ENCODE measurements at places on chromosomes 2 and 18.

DNA sequence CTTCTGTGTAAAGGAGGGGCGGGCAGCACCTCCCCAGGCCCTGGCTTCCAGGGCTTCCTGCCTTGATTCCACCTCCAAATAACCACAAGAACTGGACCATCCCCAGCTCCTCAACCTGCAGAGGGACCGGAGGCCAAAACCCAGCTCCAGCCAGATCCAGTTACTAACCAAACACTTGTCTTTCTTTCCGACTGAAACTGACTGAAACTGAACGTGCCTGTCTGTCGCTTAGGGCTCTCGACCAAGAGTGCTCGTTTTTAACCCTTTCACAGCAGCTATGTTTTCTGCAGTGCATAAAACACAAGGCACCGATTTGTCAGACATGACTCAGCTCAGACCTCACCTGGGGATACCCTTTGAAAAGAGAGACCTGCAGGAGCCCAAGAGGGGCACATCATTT is 249.9 kb upstream of the SIX2 start:
- DNase-seq: no peak

DNA sequence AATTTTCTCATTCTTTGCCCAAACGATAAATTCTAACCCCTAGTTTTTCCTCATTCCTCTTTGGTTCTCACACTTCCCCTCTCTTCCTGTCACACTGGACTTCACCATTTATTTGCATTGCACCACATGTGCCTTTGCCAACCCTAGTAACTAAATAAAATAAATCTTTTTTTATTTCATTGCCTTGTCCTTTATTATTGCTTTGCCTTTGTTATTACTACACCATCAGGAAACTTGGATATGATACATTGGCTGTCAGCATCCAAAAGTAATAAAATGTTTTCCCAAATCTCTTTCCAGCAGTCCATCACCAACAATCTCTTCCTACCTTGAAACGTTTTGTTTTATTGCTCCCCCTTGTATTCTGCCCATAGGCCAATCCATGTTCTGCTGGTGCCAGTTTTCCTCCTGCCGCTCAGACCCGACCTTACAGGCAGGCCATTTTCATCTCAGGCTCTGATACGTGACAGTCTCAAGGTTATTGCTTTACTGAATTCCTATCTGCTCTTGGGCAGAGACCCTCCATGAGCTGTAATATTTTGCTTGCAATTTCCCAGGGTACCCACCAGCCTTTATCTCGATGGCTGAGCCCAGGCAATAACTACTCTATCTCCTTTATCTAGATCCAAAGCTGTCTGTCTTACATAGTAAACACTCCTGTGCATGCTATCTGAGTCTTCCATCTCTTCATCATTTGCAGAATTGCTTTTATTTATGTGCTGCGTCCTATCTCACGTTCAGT is 19.3 kb upstream of the LCLAT1 start:
- DNase-seq: no peak

GRCh38 chr18:30094556-30094955 is 948.0 kb downstream of the DSC3 start:
- DNase-seq: peak; percentile 8

DNA sequence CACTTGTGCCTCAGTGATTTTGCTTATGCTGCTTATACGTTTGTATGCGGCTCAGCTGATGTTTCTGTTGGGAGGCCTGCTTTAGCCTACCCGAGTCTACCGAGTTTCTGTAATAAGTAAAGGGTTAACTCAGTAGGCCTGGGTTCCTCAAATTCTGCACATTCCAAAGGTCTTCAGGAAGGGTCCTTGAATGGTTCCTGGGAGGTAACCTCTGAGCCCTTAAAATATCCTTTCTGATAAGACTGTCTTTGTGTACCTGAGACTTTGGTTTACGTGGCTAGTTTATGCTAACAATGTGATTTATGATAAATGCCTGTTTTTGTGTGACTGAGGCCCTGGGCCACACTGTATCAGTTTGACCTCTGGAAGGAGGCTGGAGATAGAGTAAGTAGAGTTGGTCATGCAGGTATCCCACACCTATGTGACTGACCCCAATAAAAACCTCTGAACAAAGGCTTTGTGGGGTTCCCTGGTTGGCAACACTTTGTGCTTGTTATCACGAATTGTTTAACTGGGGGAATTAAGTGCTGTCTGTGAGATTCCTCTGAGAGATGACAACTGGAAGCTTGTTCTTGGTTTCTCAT is 18.9 kb upstream of the PNPT1 start:
- no peak for DNase-seq

DNA sequence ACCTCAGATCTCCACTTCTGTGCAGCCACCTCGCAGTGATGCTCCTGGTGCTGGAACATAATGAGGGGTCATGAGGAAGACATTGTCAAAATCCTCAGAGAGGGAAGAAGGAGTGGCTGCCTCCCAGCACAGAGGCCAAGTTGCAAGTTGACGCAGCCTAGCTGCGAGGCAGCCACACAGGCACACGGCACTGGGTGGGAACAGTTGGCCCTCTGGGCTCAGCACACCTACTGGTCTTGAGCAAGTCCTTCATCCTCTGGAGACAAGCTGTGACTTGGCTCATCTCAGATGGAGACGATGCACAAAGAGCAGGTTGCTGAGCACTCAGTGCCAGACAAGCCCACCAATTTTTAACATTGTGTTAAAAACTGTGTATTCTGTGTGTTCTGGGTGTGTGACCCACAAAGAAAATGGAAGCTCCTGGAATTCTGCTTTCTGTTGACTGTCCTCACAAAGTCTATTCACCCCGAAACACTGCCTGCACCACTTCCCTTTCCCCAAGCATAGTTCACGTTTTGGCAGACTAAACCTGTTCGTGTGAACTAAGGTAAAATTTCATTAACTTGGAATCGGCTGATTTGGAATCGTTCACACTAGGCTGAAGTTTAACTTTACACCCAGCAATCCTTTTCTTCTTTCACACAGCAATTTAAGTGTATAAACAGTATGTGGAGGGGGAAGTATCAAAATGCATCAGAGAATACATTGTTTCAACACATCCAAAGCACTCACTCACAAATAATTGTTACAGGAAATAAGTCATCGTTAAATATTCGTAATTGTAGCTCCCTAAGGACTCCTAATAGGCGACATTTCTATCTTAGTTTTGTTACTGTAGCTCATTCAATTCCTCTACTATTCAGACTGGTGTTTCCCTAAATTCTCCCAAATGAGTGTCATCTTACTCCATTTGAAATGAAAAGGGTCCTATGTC is 266.6 kb upstream of the ID2 start:
- no peak for DNase-seq

GRCh38 chr2:28108143-28108542 is 217.6 kb downstream of the BABAM2 start:
- peak; percentile 65 for DNase-seq

DNA sequence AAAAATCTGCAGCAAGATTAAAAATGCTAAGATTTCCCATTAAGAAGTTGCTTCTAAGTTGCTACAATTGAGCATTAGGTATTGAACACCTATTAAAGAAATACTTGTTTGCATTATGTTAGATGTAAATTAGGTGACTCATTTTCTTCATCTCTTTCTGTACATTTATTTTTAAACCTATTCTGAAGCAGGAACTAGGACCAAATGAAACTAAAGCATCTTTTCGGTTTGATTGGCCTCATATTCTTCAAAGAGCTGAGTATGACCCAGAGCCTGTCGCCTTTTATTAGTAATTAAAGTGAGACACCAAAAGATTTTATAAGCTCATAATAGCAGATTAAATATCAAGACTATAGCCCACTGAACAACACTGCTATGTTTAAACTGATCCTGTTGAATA is 83.4 kb upstream of the ZEB2 start:
- no peak for DNase-seq

- no peak for DNase-seq
These were observed 386.2 kb upstream of the HNRNPA3 start for GRCh38 chr2:176826356-176826755.

DNA sequence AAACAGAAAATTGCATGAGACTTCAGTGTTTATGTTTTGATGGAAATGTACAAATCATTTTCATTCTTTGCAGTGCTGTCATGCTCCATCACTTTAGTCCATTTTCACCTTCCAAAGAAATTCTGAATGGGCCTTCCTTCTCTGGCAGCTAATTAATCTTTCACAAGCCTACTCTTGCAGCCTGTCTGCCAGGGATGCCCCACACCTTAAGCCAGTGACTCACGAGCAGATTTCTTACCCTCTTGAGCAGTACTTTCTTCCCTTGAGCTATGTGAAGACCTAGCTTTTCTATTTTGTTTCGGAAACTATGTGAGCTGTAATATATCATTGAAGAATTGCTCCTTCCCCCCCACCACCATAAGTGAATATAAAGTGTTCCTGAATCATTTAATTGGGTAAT is 404.3 kb upstream of the VWC2L start:
- no peak for DNase-seq

- DNase-seq: no peak
These were observed 61.5 kb downstream of the FARP2 start for GRCh38 chr2:241417626-241418025.

GRCh38 chr2:10071595-10071994 is 8.6 kb downstream of the CYS1 start:
- no peak for DNase-seq

- DNase-seq: no peak
These were observed 25.7 kb upstream of the XIRP2 start for GRCh38 chr2:166862468-166863132.

- no peak for DNase-seq
These were observed 107.4 kb upstream of the CREB1 start for GRCh38 chr2:207422380-207422779.

- DNase-seq: no peak
These were observed 41.4 kb downstream of the ZAP70 start for GRCh38 chr2:97754690-97755346.

GRCh38 chr2:65789923-65790675 is 357.7 kb upstream of the SPRED2 start:
- no peak for DNase-seq

DNA sequence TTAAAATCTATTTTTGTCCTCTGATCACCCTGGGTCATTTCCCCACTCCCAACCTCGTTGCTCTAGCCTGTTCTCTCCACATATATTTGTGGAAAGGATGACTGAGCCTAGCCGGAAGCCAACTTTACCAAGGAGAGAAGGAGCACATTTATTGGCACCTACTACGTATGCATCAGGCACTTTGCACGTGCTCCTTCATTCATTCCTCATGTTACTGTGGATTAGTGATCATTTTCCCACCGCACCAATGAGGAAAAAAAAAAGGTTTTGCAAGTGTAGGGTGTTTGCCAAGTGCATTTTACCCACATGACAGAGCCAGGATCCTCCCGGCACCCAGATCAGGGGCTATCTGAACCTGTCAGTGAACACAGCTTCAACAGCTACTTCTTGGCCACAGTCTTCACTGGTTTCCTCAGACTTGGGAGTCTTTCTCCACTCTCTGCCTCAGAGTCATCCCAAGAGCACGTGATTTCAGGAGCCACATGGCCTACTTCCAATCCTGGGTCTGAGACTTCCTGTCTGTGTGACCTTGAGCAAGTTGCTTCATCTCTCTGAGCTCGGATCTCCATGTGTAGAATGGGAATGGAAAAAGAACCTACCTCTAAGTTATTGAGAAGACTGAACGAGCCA is 1.9 kb upstream of the C1QL2 start:
- no peak for DNase-seq

- no peak for DNase-seq
These were observed 36.8 kb downstream of the LAMA3 start for GRCh38 chr18:23725827-23726661.

- no peak for DNase-seq
These were observed 129.1 kb upstream of the SNTG2 start for GRCh38 chr2:821546-821945.

GRCh38 chr18:53610957-53611356 is 613.5 kb downstream of the MBD2 start:
- DNase-seq: no peak

GRCh38 chr2:20707601-20708000 is 40.7 kb downstream of the GDF7 start:
- no peak for DNase-seq

- no peak for DNase-seq
These were observed 492.5 kb upstream of the ID2 start for GRCh38 chr2:8189316-8189715.
